CD4-positive, alpha-beta T cell treated with Interleukin-2 at 100 ng/mL for 4 hours (primary cell): ENCODE measurements at places on chromosomes 4 and X.

DNA sequence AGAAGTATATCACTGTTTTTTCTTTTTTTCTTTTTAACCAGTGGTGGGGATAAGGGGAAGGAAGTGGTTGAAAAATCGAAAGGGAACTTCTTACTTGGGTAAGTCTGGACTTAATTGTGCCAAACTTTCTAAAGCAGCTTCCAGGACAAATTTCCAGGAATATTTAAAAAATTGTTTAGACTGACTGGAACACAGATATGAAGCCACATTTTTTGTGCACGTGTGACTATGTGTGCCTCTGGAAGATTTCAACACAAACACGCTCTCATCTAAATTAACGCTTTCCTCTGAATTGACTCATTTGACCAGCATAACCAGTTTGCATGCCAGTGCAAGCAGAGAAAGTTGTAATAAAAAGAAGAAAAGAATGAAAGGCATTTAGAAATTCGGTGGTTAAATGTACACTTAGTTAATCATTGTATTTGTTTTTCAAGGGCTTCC lies 18.8 kb upstream of the YTHDC1 start:
- DNase-seq = no peak

- peak; percentile 57 for DNase-seq
These were observed 34.3 kb downstream of the NLGN3 start for GRCh38 chrX:71178908-71179307.

DNA sequence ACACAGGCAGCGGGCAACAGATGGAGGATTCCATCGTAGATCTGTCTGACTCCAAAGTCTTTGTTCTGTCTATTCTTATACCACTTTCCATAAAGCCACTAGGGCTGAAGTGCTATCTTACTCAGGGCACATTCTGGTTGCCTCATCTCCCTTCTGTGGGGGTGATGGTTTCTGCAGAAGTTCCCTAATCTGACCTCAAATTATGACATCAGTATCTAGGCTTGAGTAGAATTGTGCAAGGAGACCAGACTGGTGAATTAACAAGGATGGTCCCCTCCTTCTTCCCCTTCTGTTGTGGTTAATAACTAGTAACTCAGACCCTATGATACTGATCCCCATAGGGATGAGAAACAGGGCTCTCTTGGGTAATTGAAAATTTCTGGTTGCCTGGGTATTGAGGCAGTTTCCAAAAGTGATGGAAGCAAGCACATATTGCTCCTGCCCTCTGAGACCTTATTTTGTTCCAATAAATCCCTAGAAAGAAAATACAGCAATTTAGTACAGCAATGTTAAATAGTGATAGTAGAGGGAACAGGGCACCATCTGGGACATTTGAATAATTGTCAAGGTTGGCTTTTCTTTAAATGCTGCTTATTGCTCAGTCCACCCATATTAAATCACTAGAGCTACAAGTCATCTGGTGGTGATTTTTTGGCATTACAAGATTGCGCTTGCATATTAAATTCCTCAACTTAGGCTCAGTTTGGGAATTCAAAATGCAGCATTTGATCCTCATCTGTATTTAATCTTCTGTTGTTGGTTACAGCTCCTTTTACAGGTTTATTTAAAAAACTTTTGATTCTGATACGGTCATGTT lies 57.3 kb upstream of the AP1S2 start:
- DNase-seq = no peak

DNA sequence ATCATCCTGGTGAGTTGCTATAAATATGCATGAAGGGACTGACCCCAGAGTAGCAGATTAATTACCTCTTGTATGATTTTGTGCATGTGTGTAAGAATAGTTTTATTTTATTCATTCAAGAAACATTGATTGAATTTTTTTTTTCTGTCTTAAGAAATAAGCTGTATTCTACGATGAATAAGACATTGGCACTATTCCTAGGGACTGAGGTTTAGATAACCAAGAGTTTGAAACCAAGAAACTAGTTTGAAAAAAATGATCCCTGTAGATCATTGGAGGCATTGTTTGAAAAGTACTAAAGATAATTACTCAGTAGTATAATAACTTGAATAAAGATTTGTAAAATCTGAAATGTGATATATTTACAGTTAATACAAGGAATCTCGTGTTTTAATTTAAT lies 1086.9 kb downstream of the PCDH7 start:
- no peak for DNase-seq

DNA sequence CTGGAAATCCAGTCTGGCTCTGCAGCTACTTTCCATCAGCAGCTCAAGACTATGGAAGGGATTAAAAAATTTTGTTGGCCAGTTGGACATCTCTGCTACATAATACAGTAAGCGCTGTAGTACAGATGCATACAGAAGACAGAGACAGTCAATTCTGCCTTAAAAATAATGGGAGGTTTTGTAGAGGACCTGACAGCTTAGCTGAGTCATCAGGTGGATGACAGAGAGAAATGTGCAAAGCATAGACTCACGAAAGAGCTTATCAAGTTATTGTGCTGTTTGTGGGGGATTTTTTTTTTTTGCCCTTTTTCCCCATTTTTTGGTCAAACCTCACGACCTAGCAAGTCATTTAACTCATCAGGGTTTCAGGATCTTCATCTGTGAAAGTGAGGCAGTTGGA lies 149.0 kb upstream of the SCML1 start:
- no peak for DNase-seq

DNA sequence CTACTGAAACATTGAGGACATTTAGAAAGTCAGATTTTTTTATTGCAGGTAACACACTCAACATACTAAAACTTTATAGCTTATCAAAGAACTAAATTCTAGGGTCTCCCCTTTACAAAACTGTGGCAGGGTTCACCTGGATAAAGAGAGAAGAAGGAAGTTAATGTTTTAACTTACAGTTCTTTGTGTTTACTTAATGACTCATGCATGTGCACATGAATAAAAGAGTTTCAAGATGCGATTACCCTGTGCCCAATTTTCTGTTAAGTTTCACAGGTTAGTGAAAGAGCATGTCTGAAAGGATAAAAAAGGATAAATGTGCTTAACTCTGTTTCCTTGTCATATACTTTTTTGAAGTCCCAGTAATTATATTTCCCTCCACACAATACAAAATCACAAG lies 16.8 kb downstream of the DCAF8L1 start:
- DNase-seq = no peak

GRCh38 chr4:178296669-178297068 lies 854.4 kb upstream of the AGA start:
- no peak for DNase-seq

- peak; percentile 64 for DNase-seq
These were observed at the start of gene SLC9A6 for GRCh38 chrX:135985157-135985972. Gene SLC9A6 (plus strand): TSS chrX:135985435. CDS start chrX:135985659, 224 bp downstream.

GRCh38 chr4:120491481-120491880 lies 424.8 kb upstream of the MAD2L1 start:
- no peak for DNase-seq

DNA sequence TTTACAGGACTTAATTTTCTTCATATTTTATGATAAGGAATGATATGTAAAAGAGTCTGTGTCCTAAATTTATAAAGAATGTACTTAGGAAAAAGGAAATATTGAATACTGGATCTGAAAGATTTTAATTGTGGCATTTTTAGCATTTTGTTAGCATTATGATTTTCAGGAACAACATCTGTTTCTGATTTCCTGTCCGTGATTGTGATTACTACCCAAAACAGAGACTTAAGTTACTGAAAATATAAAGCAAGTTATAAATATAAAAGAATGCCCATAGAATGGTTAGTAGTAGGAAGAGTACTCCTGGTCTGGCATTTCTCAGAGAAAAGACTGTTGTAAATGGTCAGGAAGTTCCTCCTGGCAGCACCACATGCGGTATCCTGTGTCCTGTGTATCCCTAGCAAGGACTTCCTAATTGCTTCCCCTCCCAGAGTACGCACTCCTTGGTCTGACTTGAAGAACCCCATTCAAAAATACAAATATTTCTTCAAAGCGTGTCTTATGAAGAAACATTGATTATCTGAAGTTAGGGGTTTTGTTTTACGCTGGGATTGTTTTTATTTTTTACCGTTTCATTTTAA lies 88.9 kb downstream of the RS1 start:
- DNase-seq = no peak

GRCh38 chr4:168440442-168441264 lies 39.6 kb downstream of the DDX60L start:
- DNase-seq = no peak

DNA sequence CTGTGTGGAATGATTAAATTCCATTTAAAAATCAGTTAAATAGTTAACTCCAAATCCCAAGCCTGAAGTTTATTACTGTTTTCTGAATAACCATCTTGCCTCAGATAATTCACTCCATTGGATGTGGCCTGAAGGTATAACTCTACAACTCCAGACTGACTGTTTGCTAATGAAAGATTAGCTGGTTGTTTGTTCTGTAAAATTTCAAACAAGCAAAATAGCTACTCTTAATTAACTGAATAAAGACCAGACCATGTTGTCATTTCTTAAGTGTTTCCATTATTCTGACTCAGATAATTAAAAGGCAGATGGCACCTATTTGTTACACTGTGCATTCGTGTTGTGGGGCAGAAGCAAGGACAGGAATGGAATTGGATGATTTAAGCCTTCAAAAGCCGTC lies 78.5 kb upstream of the DDIT4L start:
- DNase-seq = no peak

GRCh38 chrX:30246769-30247489 lies at the start of gene MAGEB1:
Gene MAGEB1 (plus strand): TSS chrX:30247146. CDS start chrX:30250494, 3,348 bp downstream.
- DNase-seq = no peak

DNA sequence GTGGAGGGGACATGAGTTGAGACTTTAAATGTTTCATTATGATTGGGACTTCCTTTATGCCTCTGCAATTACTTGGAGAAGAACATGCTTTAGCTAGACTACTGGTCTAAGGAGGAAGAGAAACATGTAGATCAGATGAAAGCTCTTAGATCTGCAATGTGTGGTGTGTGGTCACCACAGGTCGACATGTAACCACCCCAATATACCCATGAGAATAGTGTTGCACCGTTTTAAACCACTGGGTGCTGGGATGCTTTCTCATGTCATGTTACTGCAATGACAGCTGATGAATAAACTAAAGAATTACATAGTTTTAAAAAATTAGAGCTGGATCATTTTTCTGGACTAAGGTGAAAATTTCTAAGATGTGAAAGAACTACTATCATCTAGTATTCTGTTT lies 1039.7 kb downstream of the RAPGEF2 start:
- no peak for DNase-seq

GRCh38 chr4:18441203-18441590 lies 419.6 kb upstream of the LCORL start:
- DNase-seq = no peak

DNA sequence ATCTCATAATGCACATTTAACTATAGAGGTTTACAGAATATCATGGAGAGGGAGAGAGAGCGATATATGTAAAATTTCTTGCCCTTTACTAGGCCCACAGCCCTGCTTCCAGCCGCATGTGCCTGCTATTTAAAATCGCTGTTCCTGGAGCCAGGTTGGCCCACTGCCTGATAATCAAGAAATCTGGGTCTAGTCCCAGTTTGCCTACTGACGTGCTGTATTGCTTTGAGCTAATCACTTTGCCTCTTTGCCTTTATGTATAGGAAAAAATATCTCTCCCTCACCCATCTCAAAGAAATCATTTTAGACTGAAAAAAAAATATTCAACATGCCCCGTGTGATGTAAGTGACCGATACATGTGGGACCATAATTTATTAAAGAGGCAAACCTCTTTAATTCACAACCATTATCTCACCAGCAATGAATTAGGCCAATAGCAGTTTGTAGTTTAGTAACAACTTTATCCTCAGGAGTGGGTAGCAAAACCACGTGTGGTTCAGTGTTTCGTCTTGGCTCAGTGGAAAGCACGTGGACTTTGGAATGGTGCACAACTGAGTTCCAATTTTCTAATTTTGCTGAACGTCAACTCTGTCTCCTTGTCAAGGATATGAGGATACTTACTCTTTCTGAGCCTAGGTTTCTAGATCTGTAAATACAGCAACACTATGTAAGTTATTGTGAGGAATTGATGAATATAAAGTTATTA lies 62.6 kb downstream of the GRXCR1 start:
- no peak for DNase-seq

DNA sequence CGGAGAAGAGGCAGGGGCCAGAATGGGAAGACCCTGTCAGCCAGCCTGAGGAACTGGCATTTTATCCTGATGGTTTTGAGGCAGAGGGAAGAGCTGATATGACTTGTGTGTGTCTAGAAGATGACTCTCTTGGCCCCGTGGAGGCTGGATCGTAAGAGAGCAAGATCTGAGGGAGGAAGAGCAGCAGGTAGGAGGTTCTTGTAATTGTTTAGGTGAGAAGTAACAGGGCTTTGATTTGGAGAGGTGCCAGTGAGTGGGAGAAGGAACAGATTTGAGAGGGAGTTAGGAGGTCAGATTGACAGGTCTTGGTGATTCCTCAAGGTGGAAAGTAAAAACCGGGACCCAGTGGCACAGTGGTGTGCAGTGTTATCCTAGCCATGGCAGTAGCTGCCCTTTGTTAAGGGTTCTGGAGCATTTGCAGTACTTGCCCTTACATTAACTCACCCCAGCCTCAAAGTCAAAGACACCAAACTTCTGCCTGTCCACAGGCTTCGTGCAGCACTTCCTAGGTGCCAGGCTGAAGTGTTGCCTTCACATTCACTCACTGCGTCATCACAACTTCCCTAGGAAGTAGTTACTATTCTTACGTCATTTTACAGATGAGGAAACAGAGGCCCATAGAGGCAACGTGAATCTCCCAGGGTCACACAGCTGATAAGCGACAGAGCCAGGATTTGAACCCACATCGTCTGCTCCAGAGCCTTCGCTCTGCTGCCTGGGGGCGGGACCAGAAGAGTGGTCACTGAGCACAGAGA lies 23.7 kb downstream of the RTL5 start:
- DNase-seq = no peak

DNA sequence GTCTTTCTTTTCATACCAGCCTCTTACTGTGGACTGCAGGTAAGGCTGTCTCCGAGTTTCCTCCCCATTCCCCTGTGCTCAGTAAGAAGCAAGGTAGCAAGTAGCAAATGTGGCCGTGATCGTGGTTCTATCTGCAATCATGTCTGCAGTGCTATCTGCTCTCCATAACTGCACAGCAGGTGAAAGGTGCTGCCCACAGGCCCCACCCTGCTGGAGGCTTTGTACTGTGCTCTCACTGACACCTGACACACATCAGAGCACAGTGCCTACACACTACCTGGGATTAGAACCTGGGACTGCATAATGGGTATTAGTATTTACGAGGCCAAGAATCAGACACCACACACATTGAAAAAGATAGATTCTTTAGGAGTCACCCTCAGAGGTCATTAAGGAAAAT lies 15.3 kb downstream of the PGRMC1 start:
- no peak for DNase-seq

DNA sequence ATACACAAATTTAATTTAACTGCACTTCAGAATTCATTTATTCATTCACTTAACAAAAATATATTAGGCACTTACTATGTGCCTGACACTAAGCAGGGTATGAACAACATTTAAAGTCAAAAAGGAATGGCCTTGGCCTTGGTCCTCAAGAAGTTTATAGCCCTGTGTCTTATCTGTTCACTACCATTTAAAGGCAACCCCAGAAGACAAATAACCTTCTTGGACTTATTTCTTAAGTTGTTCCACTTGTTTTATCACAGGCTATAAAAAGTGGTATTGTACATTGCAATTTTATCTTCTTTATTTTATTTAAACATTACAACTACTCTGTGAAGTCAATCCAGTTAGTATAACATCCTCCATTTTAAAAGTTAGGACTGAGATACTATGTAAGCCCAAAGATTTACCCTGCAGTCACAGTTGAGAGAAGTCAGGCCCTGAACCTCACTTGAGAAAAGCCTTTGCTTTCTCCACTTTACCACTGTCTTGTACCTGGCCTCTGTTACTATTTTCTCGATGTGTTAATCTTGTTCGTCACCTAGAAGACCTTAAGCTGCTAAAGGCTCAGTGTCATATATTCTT lies 305.6 kb upstream of the DIPK2B start:
- DNase-seq = no peak
